Activated CD4-positive, alpha-beta T cell treated with anti-CD3 and anti-CD28 coated beads for 1 hour (primary cell): ENCODE measurements at places on chromosomes 3 and 15.

GRCh38 chr3:17398959-17399551 lies 343.4 kb downstream of the TBC1D5 start:
- DNase-seq = no peak

- DNase-seq = no peak
These were observed 125.0 kb upstream of the TRIM42 start for GRCh38 chr3:140552898-140553297.

DNA sequence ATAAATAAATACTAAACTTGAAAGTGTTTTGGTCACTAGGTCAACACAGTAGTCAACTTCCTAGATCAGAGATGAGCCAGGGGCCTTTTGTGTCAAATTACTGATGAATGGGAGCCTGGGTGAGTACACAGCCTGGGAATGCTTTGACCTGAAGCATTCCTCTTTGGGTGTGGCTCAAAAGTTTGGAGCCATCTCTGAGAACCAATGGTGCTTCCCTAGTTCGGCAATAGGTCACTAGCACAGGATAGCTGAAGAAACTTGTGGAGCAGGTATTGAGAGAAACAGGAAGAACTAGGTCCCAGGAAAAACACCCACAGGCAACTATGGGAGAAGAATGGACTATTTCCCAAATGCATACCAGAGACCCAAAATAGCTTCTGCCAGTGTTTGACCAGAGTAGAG lies 56.6 kb upstream of the PLXND1 start:
- no peak for DNase-seq

DNA sequence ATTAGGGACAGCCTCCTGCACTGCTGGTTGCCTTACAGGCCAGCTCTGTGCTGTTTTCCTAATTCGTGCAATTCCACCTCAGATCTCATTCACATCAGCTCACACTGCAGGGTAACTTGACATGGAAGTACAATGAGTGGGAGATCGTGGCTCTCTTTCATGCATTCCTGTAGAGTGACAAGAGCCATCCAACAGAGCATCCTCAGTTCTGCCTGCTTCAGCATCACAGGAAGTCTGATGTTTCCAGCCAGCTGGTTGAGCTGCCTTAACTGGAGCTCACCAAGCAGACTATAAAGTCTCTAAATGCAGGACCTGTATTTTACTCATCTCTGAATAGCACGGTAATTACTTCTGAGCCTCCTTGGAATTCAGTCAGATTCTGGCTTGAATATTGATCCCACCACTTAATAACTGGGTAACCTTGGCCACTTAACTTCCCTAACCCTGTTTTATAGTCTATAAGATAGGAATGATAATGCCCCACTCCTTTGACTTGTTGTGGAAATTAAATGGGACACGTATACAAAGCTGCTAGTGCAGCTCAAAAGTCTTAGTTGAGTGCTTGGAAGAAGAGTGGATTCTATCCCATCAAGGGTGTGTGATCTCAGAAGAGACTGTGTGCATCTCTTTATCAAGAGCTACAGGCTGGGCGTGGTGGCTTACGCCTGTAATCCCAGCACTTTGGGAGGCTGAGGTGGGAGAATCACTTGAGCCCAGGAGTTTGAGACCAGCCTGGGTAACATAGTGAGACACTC lies 1.4 kb upstream of the DIS3L start:
- DNase-seq = no peak

DNA sequence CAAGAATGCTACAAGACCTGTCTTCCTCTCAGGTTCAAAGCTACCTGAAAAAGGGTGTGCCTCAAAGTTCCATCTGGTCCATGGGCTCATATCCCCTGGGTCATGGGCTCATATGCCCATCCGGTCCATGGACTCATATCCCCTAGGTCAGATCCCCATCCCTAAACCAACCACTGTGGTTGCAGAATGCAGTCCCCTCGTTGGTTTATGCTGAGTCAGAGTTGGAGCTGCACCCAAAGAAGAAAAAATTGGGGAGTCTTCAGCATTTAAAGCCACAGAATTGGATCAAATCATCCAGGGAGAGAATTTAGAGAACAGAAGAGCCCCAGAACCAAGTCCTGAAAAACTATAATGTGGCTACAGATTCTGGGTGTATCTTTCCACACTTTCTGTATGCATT lies 71.5 kb upstream of the IL12A start:
- DNase-seq = no peak

GRCh38 chr3:121493431-121493830 lies 52.4 kb downstream of the POLQ start:
- no peak for DNase-seq

DNA sequence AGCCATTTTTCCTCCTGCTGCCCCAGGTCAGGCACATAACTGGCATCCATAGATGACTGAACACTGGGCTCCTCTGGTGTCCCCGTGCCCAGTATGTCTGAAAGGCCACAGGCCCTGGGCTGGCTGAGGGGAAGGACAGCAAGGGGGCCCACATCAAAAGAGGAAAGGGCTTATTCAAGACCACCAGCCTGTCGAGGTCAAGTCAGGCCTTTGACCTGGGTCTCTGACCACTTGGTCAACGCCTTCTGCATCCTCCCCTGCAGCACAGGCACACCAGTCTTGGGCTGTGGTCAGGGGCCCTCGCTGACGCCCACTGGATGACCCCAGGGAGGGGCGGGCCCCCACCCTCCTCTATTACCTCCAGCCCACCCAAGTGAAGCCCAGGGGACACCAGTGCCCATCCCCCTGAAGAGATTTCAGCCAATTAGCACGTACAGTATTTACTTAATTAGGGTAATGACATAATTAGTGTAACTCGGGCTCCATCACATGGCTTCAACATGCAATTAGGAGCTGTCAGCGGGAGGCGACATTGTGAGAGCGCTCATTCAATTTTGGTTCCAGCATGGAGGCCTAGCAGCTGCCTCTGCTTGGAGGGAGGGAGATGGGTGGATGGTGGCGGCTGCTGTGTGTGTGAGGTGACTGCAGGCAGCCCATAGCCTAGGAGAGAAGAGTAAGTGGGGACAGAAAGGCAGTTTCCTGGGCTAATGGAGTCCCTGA lies 13.5 kb upstream of the DNAH1 start:
- no peak for DNase-seq

DNA sequence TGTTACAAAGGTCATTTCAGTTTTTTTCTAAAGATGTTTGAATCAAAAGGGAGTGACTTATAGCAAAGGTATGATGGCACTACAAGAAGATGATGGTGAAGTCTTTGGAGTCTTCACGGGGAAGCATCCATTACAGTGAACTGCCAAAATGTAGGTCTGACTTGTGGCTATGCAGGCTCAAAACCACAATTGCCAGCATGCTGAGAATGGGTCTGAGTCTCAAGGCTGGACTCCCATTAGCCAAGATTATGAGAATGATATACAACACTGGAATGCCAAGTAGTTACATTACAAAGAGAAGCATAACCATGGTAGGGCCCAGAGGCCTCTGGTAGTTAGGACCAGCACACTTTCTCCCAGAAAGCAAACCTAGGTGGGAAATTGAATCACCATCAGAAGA lies 194.2 kb downstream of the MTHFS start:
- no peak for DNase-seq

GRCh38 chr15:76846782-76847181 lies 58.4 kb downstream of the SCAPER start:
- no peak for DNase-seq

DNA sequence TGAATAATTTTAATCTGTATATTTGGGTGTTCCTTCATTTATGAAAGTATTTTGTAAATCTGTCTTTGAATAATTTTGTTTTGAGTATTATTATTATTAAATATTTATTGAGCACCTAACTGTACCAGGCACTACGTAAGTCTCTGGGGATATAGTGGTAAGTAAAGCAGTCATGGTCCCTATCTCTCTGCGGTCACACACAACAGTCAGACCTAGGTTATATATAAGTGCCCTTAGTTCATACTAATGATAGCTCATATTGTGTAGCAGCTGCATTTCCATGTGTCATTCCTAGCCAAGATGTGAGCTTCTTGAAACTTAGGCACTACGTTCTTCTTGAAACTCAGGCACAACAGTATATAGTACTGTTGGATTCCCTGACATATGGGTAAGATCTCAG lies 12.4 kb downstream of the NKTR start:
- DNase-seq = no peak

DNA sequence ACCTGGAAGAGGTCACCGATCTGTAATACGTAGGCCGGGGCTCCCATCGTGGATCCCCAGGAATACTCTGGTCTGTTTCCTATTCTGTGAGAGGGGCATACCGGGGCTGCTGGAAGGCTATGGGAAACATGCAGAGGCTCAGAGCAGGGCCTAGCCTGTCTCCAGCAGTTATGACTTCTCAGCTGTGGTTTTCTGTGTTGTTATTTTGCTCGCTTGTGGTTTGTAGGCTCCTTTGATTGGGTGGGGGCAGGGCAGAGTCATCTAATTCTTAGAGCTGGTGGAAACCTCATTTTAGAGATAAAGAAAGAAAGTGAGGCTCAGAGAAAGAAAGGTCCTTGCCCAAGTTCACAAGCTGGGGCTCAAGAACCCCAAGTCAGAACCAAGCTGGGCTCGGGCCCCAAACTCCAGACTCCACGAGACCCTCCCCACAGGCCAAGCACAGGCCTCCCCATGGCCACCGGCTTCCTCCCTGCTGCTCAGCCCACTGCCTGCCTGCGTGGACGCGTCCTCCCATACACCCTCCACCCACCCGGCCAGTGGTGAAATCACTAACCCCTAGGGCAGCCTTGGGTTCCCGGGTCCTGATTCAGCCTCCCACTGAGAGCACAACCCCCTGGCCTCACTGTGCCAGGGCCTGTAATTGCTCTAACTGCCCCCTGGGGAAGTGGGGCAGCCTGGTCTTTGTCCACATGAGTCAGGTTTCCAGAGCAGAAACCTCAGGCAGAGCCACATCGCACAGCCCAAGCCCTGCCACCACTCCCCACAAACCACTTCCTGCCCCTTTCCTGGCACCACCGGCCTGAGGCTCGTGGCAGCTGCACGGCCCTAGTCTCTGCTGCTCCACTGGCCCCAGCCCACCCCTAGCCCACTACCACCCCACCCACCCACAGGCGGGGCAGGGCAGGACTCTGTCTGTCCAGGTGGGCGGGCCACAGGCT lies 270.8 kb downstream of the UACA start:
- DNase-seq = peak; percentile 64

GRCh38 chr3:8767667-8768363 lies 1.6 kb downstream of the OXTR start:
- DNase-seq = no peak

GRCh38 chr15:38905632-38906031 lies 341.0 kb upstream of the RASGRP1 start:
- no peak for DNase-seq

DNA sequence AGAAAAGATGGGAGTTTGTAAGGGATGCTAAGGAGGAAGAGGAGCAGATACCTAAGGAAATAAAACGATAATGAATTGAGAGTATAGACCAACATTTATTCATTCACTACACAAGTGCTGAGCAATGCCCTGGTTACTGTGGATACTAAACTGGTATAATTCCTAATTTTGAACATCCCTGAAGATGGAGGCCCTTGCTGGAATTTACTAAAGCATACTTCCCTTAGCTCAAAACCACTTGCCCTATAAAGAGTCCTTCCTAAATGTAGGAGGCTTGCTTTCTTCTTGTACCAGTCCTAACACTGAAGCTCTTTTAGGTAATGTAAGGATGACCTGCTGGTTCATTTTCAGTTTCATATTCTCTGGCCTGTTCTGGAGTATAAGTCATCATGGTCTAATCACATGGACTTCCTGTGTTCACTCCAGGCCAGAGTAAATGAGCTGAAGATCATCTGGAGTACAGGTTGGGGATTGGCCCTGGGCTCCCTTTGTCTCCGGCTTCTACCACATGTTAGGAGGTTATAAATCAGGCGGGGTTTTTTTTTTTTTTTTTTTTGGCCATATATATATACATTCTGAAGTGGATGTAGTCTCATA lies 40.1 kb upstream of the MTMR10 start:
- no peak for DNase-seq

- no peak for DNase-seq
These were observed 97.8 kb downstream of the CHSY1 start for GRCh38 chr15:101153801-101154656.

DNA sequence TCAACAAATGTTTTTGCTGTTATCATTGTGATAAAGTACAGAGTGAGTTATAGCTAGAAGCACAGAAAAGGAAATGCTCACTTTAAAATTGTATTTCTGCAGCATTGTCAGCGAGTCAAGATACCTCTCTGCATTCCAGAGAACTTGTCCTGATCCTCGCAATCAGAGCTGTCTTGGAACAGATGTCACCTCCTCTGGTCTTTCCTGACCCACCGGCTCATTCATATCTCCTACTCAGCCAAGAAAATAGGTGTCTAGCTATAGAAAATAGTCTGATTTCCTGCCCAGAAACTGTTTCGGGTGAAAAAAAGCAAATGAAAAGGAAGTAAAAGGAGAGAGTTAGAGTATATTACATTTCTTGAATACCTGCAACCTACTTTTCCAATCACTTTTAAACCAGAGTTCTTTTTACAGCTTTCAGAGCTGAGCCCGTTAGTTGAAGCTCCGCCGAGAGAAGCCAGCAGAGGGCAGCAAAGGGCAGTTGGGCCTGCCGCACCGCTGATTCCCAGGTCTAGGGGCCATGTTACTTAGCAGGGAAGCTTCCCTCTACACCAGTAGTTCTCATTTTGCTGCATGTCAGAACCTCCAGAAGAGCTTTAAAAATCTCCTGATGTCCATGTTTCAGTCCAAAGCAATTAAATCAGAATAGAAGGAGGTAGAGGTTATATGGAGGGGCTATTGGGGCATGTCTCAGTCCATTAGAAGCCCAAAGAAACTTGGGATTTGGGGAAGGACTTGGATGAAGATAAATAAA lies 185.7 kb upstream of the THRB start:
- DNase-seq = no peak

DNA sequence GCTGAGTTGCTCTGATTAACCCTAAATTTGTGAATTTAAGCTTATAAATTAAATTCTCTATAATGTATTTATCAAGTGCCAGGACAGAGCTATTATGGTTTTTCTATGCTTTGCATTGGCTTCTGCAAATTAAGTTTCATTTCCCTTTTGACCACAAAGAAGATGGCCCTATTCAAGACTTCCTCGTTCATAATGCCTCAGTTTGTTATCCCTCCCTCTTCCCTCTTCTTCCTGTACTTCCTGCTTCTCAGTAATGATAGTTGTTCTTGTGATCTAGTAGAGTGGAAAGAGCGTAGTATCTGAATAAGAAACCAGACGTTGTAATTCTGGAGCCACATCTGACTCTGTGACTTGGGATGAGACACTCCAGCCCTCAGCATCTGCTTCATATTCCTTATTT lies 118.7 kb downstream of the CACNA1D start:
- no peak for DNase-seq

- DNase-seq = no peak
These were observed 57.9 kb downstream of the B3GNT5 start for GRCh38 chr3:183310936-183311335.

DNA sequence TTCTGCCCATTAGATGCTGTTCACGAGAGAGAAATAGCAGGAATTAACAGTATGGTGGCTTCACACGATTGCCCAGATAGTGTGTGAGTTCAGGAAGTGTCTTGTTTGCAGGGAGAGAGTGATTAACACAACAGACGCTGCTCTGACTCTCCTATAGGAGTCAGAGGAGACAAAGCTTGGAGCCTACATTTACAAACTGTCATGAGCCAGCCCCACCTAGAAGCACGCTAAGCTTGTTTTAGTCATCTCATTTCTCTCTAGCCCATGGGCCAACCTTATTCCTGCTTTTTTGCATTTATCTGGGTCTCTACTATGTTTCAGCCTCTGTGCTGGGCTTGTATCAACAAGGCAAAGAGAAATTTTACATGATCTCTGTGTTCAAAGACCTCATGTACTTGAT lies 128.3 kb upstream of the BFSP2 start:
- no peak for DNase-seq

GRCh38 chr15:32953533-32953910 lies 235.7 kb downstream of the GREM1 start:
- no peak for DNase-seq
